ENCODE measurements at places on chromosomes 5 and 9. TPM values are rescaled to one million over a fixed set of nuclear protein-coding genes. Genes with fewer than 3 reads are reported as not detected.

The SPIN1 gene
- total RNA-seq, result 88.1 TPM

The C5orf46 gene
- not detected for total RNA-seq

The CNOT6 gene
- total RNA-seq, result 11.3 TPM

The MYOT gene
- total RNA-seq, result not detected

The FBP1 gene
- total RNA-seq, result not detected

The EIF4EBP3 gene
- total RNA-seq, result 1.8 TPM

The ZNF462 gene
- 27.4 TPM for total RNA-seq

The CDH9 gene
- total RNA-seq, result not detected

The CCNJL gene
- not detected for total RNA-seq

The GPR150 gene
- 0.33 TPM for total RNA-seq

The SPATA6L gene
- total RNA-seq, result 1.2 TPM

The MED27 gene
- 13.4 TPM for total RNA-seq

The WDR38 gene
- total RNA-seq, result not detected

The NIPAL4 gene
- 0.17 TPM for total RNA-seq

The DIRAS2 gene
- 0.26 TPM for total RNA-seq

The RHOBTB3 gene
- 337 TPM for total RNA-seq

The CLIC3 gene
- 3.5 TPM for total RNA-seq

The PTPRD gene
- 3.3 TPM for total RNA-seq

The RNF224 gene
- under 0.01 TPM for total RNA-seq

The ARID3C gene
- total RNA-seq, result under 0.01 TPM

The SCGB3A2 gene
- not detected for total RNA-seq

The PCDHGB5 gene
- 17.5 TPM for total RNA-seq

The NDFIP1 gene
- total RNA-seq, result 67.4 TPM

The TSSK1B gene
- 0.50 TPM for total RNA-seq

The TMEM161B gene
- 11.3 TPM for total RNA-seq

The LCN12 gene
- total RNA-seq, result not detected

The SLC34A1 gene
- total RNA-seq, result not detected

The SPATA31C1 gene
- not detected for total RNA-seq

The CARTPT gene
- total RNA-seq, result not detected

The IRX1 gene
- total RNA-seq, result not detected

The ACOT12 gene
- total RNA-seq, result 2.0 TPM

The IL4 gene
- not detected for total RNA-seq

The HABP4 gene
- total RNA-seq, result 18.2 TPM

The MLANA gene
- not detected for total RNA-seq

The C9 gene
- total RNA-seq, result under 0.01 TPM

The SARDH gene
- 9.0 TPM for total RNA-seq

The MORN5 gene
- total RNA-seq, result 0.51 TPM

The NFIB gene
- 36.3 TPM for total RNA-seq

The STOML2 gene
- total RNA-seq, result 178 TPM

The P4HA2 gene
- total RNA-seq, result 553 TPM

The N4BP3 gene
- total RNA-seq, result 0.26 TPM

The MACIR gene
- total RNA-seq, result 3.5 TPM

The CDC14B gene
- total RNA-seq, result 46.0 TPM

The GDA gene
- total RNA-seq, result under 0.01 TPM

The LECT2 gene
- total RNA-seq, result not detected

The HAPLN1 gene
- total RNA-seq, result not detected

The MAN2A1 gene
- 70.5 TPM for total RNA-seq

The SH3TC2 gene
- 0.26 TPM for total RNA-seq

The PCA3 gene
- not detected for total RNA-seq

The C5orf58 gene
- not detected for total RNA-seq

The FOXD4L3 gene
- total RNA-seq, result not detected

The FAM153A gene
- not detected for total RNA-seq

The CD274 gene
- total RNA-seq, result 5.9 TPM
